Fibroblast of villous mesenchyme (primary cell): ENCODE measurements at places on chromosomes 2 and 18.

DNA sequence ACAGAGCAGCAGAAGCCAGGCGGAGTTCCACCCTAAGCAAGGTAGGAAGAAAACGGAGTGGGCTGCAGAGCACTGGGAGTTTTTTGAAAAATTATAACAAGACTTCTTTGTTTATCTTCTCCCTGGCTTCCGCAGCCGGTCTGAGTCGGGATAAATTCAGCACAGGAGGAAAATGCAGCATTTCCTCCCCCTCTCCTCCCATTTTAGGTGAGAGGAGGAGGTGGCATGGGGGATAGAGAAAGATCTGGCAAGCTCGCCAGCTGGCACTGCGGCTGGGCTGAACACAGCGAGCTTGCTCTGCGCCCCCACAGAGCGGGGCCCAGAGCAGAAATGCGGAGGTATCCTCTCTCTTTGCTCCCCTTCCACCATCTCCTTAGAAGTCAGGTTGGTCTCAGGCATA lies 17.7 kb upstream of the CHRNA1 start:
- no peak for DNase-seq

DNA sequence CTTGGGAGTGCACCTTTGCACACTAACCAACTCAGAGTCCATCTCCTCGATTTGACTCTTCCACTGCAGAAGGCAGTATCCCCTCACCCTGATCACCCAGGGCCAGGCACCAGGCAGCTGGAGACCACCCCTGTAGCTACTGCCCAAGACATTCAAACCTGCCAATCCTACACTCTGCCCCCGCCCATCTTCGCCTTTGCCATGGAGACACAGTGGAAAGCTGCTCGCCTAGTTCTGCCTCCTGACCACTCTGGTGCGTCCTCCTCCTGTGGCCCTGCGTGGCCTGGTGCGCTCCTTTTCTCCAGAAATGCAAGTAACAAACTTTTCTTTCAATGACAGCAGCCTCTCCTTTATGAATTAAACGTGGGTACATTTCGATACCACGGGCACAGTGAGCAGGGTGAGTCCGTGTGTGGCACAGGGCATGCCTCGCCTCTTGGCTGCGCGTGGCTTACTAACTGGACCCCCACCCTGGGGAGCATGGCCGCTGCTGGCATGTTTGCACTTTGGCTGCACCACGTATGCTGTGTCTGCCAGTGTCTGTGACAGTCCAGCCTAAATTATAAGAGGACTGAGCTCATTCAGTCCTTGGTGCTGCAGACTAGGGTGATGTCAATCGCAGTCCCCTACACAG lies 47.6 kb downstream of the LONRF2 start:
- DNase-seq: no peak

GRCh38 chr2:80073134-80073561 lies 231.4 kb downstream of the LRRTM1 start:
- DNase-seq: peak; percentile 64

GRCh38 chr18:21632393-21632792 lies 20.3 kb downstream of the SNRPD1 start:
- peak; percentile 21 for DNase-seq

GRCh38 chr2:144443837-144444817 lies 75.8 kb downstream of the ZEB2 start:
- DNase-seq: no peak

DNA sequence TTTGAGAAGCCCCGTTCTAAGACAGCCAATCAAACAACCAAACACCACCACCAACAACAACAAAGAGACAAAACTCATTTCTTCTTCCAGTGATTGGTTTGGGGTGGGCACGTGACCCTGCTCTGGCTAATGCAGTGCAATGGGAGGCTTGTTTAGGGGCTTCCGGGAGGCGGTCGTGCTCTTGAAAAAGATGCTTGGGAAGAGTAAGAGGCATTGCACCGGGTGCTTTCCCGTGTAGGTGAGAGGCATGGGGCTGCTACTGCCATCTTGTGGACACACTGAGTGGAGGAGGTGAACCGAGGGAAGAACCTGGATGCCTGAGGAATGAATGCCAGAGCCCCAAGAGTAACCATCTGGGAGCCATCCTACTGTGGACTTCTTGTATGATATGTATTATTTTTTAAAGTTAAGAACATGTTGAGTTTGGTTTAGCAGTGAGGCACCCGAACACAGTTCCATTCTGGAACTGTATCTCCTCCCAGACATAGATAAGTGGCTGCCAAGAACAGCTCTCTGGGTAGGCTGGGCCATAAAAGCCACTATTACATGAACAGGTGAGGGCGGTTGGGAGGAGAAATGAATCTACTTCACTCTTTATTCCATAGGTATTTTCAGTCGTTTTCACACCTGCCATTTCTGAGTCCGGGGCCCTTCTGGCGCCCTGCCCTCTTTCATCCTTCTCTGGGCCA lies 19.1 kb upstream of the ARHGAP25 start:
- DNase-seq: peak; percentile 47

DNA sequence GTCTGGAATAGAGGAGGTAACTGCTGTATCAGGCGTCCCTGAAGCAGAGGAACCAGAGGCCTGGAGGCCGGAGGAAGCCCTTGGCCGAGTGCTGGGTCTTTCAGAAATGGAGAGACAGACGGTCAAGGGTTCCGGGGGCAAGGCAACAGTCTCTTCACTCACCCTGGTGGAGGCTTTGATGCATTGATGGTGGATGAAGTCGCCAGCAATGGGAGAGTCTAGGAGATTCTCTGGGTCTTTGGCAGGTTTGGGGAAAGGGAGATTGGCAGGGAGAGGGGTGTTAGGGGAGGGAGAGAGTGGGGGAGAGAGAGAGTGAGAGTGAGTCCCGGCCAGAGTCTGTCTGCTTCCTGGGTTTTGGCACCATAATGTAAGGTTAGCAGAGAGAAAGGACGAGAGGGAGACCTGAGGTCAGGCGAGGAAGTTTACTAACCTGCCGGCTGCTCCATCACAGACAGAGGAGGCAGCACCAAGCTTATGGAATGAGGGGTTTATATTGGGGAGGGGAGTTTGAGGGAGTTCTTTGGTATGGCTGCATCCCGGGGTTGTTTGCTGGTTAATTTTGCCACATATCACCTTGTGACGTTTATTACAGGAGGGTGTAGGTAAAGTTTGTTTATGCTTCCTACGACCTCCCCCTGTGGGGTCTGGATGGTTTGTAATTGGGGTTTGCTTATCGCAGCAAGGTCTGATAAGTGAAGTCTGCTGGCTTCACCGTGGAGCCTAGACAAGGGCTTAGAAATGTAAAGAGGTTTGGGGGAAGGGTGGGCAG lies 19.6 kb downstream of the COMMD1 start:
- no peak for DNase-seq

GRCh38 chr18:63208676-63209075 lies 110.9 kb downstream of the BCL2 start:
- no peak for DNase-seq
